ENCODE measurements at places on chromosomes 11 and 22. TPM values are rescaled to one million over a fixed set of nuclear protein-coding genes. Genes with fewer than 3 reads are reported as not detected.

GRCh38 chr11:85088286-85088685 is 538.9 kb downstream of the DLG2 start:
- no peak for DNase-seq

The ENTHD1 gene
- not detected for total RNA-seq

DNA sequence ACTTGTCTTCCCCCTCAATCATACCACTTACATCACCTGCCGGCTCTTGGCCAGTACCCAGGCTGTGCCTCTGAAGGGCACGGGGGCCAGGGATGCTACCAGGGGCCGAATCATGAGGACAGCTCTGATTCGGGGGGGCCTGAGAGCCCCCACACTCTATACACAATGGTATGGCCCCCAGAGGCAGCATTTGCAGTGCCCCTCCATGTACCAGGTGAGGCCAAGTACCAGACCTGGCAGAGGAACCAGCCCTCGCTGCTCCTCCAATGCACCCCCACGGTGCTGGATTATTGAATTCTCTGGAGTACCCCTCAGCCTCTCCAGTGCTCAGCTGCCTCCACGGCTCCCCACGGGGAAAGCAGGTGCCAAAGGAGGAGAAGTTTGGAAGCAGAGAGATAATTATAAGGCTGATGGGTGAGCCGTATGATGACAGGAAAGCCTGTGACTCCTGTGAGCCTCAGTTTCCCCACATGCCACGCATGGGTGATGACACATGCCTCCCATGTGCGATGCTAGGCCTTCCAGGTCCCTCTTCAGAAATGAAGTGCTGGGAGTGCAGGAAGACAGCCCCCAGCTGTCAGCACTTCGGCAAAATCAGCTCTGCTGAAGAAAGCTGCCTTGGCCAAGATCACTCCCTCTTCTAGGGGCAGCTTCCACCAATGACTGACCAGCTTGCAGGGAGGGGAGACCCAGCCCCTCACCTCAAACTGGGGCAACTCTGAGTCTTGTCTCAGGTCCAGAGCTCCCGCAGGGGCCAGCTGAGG is 69.9 kb downstream of the THAP12 start:
- DNase-seq = no peak

GRCh38 chr11:125139778-125140177 is 24.8 kb upstream of the PKNOX2 start:
- no peak for DNase-seq

GRCh38 chr22:23227380-23227779 is 47.1 kb downstream of the BCR start:
- no peak for DNase-seq

- DNase-seq = no peak
These were observed 1.7 kb upstream of the RTN4RL2 start for GRCh38 chr11:57458410-57459163.
